Stimulated activated CD4-positive, alpha-beta T cell treated with anti-CD3 and anti-CD28 coated beads, Interleukin-15, amount 100 ng/mL, for 1 hour (primary cell): ENCODE measurements at places on chromosomes 6 and 20.

DNA sequence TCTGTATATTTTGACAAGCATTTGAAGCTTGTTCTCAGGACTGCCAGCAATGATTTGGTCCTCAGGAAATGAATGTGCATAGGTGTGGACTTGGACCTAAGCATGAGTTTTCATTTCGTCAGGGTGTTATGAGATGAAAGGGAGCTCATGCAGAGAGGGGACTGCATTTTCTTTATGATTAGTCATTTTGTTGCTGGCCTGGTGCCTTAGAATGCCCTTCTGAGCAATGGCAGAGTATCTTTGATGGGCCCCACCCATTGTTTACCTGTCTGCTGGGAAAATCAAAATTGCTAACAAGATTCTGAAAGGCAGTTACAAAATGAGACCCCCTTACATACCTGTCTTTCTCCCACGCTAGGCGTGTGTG is 51.5 kb upstream of the MTHFD1L start:
- DNase-seq, result no peak

DNA sequence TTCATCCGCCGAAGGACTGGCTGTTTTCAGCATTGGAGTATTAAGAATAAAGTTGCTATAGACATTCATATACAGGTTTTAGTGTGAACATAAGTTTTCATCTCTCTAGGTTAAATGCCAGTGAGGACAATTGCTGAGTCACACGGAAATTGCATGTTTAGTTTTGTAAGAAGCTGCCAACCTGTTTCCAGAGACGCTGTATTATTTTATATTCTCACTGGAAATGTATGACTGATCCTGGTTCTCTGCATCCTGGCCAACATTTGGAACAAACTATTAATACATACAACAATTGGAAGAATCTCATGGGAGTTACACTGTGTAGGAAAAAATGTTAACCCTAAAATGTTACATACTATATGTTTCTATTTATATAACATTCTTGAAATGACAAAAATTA is 16.7 kb upstream of the TGM6 start:
- DNase-seq, result no peak

- DNase-seq, result no peak
Observed at GRCh38 chr6:98842342-98843180, 8.2 kb downstream of the POU3F2 start.

GRCh38 chr6:81788748-81789147 is 36.3 kb upstream of the TENT5A start:
- no peak for DNase-seq

GRCh38 chr20:402496-402885 is 5.6 kb upstream of the RBCK1 start:
- DNase-seq, result no peak

DNA sequence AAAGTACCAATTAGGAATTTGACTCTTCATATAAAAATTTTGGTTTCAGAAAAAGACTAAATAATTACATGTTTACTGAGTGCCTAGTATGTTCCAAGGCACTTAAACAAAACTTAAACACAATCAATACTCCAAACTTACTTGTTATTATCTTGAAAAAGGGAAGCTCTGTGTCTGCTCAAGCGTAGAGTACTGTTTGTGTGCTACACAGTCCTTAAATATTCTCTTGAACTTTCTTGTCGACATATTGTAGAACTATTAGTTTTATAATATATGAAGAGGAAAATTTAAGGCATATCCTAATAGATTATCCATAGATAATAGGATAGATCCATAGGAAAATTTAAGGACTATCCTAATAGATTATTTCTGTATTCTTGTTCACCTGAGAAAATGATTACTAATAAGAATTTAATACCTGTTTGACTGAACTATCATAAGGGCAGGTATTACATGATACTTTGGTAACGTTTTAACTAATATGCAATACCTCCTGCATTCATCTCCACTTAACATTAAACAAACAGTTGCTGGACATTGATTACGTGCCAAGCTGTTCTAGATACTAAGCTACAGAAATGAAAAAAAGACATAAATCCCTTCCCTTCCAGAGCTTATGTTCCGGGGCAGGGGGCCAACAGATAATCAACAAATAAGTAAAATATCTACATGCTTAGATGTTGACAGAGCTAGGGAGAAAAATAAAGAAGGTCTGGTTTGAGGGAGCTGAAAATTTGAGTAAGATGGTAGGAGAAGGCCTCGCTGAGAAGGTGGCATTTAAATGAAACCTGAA is 115.2 kb upstream of the BCLAF1 start:
- no peak for DNase-seq

- no peak for DNase-seq
Observed at GRCh38 chr20:54849741-54850140, 374.3 kb downstream of the DOK5 start.

DNA sequence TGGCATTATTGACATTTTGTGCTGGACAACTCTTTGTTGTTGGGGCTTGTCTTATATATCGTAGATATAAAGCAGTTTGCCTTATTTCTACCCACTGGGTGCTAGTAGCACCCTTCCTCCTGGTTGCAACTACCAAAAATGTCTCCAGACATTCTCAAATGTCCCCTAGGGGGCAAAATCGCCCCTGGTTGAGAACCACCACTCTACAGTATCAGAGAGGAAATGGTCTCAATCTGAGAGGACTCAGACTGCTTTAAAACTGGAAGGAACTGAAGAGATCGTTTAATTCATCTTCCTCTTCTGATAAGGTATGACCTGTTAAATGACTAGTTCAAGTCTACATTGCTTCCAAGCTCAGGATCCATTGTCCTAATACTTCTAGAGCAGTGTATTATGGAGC is 14.9 kb downstream of the SH3BGRL2 start:
- DNase-seq, result no peak

DNA sequence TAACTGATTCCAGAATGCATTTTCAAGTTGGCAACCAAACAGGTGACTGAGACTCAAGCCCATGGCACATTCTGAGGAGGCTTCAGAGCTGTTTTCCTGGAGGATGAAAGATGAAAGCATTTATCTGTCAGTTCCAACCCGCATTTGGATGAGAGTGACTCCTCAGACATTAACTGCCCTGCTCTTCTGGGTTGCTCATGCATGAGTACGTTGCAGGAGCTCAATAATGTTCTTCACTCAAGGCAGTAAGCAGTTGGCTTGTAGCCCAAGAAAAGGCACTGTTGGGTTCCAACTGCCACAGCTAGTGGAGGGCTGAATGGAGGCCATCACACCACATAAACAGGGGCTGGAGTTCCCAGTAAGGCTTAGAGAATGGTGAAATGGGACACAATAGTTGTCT is 155.3 kb downstream of the FUT9 start:
- no peak for DNase-seq

DNA sequence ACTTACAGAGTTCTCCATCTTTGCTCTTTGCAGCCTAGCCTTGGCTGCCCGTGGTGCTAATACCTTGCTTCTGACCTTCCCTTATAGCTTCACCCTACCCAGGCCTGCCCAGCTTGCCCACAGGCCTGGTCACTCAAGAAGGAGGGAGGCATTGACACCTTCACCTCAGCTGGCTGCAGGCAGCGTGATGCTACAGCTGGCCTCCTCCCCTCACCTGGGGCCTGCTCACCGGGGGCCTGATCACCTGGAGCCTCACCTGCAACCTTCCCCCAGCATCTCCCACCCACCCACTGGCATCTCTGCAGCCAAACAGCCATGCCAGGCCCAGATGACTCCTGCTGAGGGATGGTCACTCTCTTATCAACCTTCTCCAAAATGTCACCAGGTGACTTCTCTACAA is 40.4 kb downstream of the CPNE5 start:
- no peak for DNase-seq
